ENCODE measurements at places on chromosomes 4 and X.

DNA sequence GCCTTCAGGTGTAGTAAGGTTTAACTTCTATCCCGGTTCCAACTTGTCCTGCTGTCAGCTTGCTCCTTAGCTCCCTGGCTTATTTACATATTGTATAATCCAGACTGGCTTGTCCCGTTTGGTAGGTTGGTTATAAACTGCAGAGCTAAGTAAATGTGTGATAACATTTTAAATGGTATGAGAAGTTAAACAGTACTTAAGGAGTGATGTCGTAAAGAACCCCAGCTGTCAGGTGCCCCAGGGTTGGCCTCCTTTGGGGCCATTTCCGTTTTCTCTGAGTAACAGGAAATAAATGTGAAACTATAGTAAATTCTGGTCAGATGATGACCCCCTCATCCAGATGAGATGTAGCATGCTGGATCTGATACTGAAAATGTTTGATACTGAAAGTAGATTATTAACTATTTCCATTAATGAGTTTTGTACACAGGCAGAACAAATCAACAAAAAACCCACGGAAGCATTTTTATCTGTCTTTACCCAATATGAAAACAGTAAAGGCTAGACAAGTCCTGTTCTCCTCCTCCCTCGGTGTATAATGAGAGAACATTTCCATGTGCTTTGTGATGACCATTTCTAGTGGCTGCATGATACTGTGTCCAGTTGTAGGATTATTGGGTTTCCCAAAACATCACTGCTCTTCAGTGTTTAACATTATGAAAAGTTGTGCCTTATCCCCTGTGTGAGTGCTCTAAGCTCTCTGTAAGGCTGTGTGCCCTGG is 22.4 kb downstream of the GAB1 start:
- no peak for DNase-seq

DNA sequence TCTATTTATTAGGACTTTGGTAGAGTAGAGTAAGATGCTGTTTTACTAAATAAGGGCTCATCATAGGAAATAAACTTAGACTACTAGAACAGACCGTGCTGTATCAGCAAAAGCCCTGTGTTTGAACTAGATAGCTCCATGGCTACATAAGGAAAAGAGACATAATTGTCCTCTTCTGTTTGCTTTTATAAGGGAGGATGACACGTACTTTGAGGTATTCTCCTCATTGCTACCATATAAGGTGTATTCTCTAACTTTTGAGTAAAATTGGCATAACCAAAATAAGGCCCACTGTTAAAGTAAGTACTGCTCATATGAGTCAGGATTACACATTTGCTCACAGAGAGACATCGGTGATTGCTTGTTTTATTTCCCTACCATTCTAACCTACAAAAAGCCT is 64.3 kb downstream of the PDLIM5 start:
- no peak for DNase-seq

DNA sequence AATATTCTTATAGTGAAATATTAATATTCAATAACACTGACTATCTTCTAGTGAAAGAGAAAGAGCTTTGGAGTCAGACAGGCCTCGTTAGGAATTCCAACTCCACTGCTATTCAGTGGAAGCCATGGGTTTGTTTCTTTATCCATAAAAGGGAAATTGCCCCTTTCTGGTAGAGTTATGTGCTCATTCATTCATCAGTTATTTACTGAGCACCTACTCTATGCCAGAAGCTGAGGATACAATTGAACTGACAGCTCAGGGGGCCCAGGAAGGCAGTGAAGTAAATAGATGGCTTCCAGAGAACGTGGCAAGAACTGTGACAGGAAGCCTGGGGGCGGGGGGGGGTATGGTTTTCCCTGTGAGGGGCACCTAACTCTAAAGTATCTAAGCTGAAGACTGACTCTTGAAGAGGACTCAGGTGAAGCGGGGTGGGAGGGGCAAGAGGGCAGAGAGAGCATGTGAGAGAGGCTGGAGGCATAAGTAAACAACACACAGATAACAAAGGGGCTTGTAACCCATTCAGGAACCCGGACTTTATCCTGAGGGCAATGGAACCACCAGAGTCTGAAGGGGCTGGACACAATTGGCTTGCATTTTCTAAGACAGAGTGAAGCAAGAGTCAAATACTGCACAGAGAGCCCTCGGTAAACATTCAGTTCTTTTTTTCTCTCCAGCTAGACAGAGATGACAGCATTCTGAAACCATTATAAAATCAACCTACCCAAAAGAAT is 20.3 kb downstream of the ANXA5 start:
- no peak for DNase-seq

DNA sequence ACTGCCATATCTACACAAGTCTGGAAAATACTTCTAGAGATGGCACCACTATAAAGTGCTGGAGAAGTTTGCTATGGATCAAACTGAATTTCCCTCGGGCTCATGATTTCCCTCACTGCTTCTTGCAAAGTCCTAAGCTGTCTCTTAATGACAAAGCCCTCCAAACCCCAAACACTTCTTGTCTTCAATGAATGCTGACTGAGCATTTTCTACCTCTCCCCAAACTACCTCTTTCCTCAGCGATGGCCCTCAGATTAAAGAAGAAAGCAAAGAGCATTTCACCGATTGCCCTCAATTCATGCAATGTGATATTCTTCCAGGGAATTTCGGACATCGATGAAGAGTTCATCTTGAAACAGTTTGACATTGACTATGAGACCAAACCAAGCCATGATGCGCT is 19.7 kb downstream of the FAM47E start:
- DNase-seq = no peak

DNA sequence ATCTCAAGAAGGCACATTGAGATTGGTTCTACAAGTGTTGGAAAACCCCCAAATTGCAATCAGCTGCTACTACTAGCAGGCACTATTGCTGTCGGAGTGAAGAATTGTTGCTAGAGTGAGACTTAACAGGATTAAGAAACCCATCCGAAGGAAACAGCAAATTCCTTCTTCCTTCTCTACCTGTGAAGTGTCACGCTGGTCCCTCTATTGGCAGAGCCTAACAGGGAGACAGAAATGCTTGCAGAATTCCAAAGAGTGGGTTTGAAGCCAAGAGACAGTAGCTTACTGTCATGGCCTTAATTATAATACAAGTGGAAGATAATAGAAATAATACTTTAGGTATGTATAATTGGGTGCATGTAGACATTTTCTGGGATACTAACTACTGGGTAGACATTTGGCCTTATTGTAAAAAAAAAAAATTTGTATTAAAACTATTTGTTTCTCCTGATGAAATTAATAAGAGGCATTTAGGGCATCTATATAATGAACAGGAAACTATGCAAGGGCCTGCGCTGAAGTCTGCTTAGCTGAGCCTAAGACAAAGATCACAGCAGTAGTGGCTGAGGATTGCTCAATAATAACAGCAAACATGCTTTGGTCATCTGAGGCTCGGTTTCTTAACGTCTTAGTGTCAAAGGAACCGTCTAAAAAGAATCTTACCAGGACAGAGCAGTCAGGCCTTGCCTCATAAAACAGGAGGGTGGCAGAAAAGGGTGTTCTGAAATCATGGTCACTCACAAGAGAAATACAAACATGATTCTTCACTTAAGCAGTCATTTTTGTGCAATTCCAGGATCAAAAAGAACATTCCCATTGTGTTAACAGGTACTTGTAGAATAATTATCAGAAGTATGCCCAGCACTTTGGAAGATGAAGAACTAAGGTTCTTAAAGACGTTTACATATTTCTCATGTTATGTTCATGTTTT is 40.8 kb downstream of the FAM241A start:
- no peak for DNase-seq

DNA sequence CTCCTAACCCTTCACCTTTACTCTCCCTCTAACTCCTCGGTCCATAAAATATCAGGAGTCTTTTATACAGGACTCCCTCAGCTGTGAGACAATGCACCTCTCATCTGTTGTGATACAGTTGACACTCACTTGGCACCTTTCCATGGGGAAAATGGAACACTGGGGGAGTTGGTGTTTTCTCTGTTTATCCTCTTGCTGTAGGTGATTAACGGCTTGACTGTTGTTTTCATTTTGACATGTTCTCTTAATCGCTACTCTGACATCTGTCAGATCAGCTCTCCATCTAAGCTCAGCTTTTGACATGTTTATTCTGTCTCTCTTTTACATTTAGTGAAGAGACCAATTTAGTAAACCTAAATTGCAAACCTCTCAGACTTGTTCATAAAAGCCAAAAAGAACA is 604.8 kb downstream of the TRAM1L1 start:
- peak; percentile 7 for DNase-seq

GRCh38 chr4:153038623-153039311 is 102.6 kb downstream of the FHDC1 start:
- DNase-seq = no peak

GRCh38 chr4:105641845-105642244 is 66.6 kb downstream of the INTS12 start:
- DNase-seq = no peak

DNA sequence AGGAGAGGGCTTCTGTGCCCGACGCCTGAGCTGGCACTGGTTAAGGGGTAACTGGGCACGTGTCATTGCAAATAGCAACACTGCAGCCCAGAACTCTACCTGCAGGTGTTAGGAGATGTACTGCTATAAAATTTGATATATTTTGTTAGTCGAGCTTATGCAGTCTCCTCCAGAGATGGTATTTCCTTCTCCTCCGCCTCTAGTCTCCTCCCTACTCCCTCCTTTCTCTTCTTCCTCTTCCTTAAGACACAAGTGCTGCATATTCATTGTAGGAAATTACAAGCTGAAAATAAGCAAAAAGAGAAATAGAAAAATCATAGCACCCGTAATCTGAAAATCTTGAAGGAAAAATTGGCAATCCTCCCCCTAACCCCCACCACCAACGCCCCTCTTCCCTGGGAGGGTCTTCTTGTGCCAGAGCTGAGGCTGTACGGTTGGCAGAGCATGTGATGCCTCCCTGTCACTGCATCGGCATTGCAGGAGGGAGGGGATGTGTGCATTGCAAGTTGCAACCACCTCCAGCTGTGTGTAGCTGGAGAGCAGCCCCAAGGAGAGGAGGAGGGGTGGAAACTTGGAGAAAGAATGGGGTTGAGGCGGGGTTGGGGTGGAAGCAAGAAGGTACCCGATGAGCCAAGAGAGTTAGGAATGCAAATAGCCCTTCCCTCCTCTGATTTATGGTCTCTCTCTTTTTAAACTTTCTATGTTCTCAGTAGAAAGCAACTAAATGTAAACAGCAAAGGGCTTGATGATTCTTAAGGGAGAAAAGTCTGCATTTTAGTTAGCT is 48.3 kb upstream of the MND1 start:
- no peak for DNase-seq

DNA sequence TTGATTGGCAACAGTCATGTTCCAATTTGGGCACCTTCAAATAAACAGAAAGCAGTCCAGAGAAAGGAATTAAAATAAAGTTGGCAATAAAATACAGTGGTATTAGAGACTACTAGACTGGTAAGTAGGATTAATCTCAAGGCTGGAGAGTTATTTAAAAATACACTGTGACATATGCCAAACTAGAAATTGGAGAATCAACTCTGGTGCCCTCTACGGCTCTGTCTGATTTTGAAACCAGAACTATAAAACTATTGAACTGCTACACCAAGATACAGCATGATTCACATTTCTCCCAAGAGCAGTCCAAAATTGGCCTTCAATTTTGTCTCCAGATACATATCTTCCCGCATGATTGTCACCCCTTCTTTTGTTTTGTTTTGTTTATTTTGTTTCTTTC is 78.7 kb upstream of the FAM47B start:
- DNase-seq = no peak

DNA sequence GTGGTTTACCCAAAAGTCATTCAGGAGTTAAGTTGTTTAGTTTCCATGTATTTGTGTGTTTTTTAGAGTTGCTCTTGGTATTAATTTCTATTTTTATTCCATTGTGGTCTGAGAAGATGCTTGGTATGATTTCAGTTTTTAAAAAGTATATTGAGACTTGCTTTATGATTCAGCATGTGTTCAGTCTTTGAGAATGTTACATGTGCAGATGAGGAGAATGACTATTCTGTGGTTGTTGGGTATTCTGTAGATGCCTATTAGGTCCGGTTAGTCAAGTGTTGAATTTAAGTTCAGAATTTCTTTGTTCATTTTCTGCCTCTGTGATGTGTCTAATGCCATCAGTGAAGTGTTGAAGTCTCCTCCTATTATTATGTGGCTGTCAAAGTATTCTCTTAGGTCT is 249.4 kb downstream of the ARHGAP10 start:
- no peak for DNase-seq

DNA sequence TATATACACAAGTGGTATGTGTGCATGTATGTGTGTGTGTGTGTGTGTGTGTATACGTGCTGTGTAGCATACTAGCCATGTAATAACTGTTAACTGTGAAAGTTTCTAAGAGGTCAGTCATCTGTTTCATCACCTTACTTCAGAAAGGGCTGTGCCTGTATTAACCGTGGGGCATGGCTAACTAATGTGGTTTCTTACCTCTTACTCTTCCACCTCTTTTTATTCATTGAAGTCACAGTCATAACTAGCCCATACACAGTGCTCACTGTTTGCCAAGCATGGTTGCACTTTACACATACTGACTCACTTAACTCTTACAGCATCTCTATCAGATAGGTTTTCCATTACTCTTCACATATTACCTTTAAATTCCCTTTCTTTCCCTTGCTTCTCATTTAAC is 23.7 kb upstream of the LRAT start:
- DNase-seq = no peak

DNA sequence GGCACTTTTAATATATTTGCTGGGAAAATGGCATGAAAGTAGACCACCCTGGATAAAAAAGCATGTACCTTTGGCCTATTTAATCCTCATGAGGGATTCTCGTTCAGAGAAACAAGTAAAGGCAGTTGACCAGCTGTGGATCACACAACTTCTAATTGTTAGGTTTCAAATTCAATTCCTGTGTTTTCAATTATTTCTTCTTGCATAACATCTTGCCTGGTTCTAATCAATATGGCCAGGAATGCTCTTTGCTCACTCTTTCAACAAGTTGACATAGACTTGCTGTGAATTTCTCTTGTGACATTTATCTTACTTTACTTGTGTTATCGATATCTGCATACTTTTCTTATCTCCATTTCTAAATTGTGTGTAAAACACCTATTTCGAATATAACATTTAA is 211.8 kb downstream of the SLC7A11 start:
- DNase-seq = no peak

- DNase-seq = no peak
Measured at GRCh38 chr4:145812919-145813318, 125.7 kb downstream of the ZNF827 start.

DNA sequence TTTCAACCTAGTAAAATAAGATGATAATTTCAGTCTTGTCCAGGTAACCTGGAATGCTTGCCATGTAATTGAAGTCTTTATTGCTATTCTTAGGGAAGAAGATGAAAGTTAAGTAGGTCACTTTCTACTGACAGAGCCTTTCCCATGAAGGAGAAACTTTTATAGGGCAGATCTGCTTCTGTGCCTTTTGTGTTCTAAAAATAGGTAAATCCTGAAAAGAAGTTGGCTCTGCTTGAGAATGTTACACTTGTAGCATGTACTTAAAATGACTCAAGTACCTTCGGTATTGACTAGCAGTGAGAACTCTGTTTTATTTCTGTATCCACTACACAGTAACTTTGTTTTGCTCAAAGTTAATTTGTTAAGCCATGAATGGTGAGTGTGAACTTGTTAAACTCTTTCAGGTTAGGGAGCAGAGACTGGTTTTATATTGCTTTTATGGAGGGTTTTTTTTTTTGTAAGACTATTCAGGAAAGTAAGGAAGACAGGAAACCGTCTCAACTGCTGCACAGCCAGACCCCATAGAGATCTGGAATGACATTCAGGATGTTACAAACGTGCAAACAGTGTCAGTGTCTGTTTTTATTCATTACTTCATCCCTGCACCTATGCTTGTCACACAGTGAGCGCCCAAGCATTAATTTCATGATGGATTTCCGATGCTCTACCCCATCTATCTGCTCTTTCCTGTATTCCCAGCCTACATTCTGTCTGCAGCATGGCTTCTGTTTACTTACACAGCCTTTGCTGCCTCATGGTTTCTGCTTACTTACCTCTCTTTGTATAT is 53.0 kb downstream of the SEPTIN11 start:
- DNase-seq = no peak

- DNase-seq = no peak
Measured at GRCh38 chr4:5958199-5958735, 60.0 kb downstream of the C4orf50 start.
